ENCODE measurements at places on chromosomes 5 and 9.

DNA sequence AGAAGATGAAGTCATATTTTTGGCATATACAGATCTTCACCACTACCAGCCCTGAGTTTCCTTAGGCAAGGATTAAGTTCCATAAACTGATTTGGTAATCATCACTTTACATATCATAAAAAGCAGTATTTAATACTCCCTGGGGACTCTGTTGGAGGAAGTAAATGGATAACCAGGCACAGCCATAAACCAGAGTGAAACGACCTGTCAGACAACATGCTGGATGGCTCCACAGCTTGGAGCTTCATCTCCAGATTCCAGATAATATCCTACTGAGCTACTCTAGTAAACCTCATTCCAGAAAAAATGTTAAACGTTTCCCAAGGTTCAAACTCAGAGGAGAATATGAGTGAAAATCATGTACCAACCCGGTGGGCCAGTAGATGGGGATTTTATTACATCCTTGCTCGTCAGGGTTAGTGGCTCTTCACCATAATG, 109.2 kb downstream of the BASP1 start:
- DNase-seq, result no peak

DNA sequence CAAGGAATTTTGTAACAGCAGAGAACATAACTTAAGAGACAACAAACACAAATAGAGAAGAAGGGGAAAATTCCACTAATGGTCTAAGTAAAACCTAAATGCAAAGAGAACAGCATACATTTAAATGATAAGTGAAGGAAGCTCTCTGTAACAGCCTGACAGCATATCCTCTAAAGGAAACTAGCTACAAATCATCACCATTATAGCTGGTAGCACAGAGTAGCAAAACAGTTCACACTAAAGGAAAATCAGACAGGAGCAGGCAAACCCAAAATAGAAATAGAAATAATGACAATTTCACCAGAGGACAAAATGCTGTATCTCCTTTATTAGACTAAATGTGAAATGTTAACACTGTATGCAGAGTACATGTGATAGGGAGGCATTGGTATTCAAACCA, 532.8 kb downstream of the PTPRD start:
- DNase-seq, result no peak

DNA sequence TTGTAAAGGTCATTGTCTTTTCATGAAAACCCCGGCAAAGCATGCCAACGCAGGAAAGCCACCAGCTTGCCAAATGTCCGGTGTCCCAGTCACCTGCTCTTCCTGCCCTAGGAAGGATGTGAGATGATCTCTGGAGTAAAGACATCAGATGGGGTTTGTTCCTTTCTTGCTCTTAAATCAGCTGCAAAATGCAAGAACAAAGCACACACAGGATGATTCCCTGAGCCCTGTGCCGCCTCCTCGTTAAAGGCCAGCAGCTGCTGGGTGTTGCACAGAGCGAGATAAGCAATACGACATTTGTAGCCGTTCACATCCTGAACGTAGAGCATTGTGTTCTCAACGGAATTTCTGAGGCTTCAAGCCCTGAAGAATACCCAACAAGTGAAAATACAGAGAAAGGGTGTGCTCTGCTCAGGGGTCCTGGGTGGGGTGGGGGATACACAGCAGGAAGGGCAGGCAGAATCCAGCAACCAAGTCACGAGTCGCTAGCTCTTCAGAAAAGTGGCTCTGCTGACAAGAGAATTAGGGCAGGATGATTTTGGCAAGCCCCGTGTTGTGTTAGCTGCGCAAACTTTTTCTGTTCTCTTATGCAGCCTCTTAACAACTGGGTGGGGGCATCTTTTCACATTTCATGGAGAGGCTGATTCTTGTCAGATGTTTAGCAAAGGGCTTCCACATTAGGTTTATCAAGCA, 229.2 kb upstream of the MAP3K1 start:
- peak; percentile 5 for DNase-seq

DNA sequence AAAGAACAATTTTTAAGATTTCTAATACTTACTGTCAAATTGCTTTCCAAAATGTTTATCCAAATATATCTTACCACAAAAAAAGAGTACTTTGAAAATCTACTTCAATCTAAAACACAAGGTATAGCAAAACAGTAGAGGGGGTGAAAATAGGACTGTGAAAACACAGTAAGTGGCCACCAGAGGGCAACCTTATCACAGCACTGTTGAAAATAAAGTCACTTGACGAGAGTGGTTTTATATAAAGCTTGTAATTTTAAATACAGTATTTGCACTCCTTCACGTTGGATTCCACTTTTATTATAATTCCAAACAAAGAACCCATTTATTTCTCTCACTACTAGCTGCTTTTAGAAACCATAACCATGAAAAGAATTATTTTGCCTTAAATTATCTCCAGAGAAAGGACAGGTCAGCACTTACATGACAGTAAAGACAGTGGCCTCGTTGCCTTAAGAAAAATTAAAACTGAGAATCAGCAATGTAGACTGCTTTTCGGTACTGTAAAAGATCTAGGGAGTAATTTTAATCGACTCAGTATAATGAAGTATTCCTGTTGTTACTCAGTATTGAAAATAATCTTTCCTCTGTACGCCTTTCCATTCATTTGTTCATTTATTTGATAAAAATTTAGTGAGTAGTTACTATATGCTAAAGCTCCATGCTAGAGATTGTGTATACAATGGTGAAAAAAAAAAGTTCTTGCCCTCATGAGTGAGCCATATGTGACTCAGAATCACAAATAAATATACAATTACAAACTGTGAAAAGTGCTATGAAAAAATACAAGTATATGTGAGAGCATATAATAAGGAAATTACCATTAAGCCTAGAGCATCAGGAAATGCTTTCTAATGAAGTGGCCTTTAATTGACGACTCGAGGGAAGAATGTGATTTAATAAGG, 40.0 kb upstream of the CDK5RAP2 start:
- peak; percentile 31 for DNase-seq

- no peak for DNase-seq
Observed at GRCh38 chr5:179585941-179586401, 35.6 kb downstream of the RUFY1 start.

DNA sequence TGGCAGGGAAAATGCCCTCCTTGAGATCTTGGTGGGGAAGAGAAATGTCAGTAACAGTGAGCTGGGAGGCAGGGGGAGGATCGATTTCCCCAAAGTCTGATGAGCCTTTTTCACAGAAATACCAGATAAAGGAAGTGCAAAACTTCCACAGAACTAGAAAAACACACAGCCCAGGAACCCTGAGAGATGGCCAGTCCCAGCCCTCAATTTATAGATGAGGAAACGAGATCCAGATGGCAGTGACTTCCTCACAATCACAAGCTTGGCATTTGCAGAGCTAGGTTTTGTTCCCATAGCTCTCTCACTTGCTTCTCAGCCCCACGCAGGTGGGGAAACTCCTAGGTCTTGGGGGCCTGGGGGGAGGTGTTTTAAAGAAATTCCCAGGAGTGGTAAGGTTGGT, 3.8 kb upstream of the GGTA1 start:
- DNase-seq, result no peak

- DNase-seq, result no peak
Observed at GRCh38 chr5:22465177-22465576, 388.0 kb downstream of the CDH12 start.

- DNase-seq, result no peak
Observed at GRCh38 chr5:75922480-75922879, 160.7 kb upstream of the SV2C start.

DNA sequence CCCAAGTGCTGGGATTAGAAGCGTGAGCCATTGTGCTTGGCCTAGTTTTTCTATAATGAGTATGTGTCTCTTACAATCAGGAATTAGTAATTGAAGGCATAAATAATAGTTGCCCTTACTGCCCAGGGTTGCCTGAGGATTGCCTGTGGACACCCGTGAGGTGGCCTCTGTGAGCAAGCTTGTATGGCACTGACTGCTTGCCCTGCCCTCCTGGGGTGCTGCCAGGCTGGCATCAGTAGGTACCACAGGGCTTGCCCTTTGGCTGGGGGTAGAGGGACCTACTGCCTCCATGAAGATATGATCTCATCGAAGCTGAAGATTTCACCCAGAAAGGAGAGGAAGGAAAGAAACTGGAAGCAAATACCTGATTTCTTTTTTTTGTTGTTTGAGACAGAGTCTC, 23.8 kb upstream of the PHF19 start:
- no peak for DNase-seq

All from NCI-H524 (cell line).